Esophagus muscularis mucosa (tissue), 4 donors: ENCODE measurements at places on chromosomes 6 and 20.

- no peak overlapping the region for H3K4me3 ChIP-seq
- H3K36me3 ChIP-seq = peaks cover 28% of the 10 kb centered on the region
- DNase-seq = no peak
- peaks cover 64% of the 10 kb centered on the region for H3K4me1 ChIP-seq
- no peaks in the 10 kb centered on the region for H3K27me3 ChIP-seq
Measured at GRCh38 chr20:2141600-2142575, 40.3 kb downstream of the STK35 start.

GRCh38 chr6:112286010-112286409 is 31.6 kb upstream of the LAMA4 start:
- H3K27ac ChIP-seq = no peak overlapping the region
- no peak for DNase-seq
- H3K36me3 ChIP-seq = no peaks in the 10 kb centered on the region
- H3K4me3 ChIP-seq = no peak overlapping the region
- H3K27me3 ChIP-seq = no peaks in the 10 kb centered on the region

GRCh38 chr6:36752886-36753506 is 55.4 kb downstream of the RAB44 start:
- H3K4me3 ChIP-seq = no peak overlapping the region
- no peak overlapping the region for H3K27ac ChIP-seq
- DNase-seq = no peak
- no peaks in the 10 kb centered on the region for H3K4me1 ChIP-seq
- no peaks in the 10 kb centered on the region for H3K27me3 ChIP-seq

GRCh38 chr20:46341074-46342009 is 33.0 kb upstream of the CDH22 start:
- no peak overlapping the region for H3K4me3 ChIP-seq
- peaks cover 38% of the 10 kb centered on the region for H3K27me3 ChIP-seq
- H3K4me1 ChIP-seq = peaks cover 31% of the 10 kb centered on the region
- DNase-seq = no peak
- peaks cover under 1% of the 10 kb centered on the region for H3K36me3 ChIP-seq
- no peak overlapping the region for H3K27ac ChIP-seq

GRCh38 chr6:118895859-118896258 is 1.9 kb downstream of the ASF1A start:
- no peaks in the 10 kb centered on the region for H3K36me3 ChIP-seq
- H3K4me3 ChIP-seq = peak overlapping the region; percentile 88
- peaks cover 58% of the 10 kb centered on the region for H3K4me1 ChIP-seq

DNA sequence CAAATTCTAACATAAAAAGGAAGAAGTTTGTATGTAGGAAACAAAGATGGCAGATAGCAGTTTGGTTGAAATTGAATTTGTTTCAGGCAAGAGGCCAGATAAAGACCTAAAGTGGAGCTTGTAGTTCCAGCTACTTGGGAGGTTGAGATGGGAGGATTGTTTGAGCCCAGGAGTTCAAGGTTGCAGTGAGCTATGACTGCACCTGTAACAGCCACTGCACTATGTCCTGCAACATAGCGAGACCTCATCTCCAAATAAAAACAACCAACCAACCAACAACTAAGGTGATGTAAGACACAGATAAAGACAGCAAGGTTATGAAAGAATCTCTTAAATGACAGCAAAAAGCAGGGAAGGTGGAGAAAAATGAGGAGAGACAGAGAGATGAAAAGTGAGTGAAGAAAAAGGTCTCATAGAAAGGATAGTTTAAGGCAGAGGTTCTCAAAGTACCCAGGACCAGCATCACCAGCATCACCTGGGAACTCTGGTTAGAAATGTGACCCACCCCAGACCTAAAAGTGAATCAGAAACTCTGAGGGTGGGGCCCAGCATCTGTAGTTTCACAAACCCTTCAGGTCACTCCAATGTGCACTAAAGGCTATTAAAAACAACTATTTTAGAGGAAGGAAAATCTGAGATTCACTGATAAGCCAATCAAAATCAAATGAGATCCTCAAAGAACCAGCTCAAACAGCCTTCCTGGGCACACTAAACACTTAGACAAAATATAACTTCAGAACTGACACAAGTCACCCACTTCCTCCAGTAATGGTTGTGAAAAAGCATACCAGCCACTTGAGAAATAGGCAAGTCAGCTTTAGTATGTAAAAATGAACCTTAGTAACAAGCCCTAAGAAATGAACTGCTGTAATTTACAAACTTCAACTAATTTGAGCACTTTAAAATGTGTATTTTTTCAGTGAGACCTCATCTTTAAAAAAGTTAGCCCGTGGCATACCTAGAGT is 57.6 kb downstream of the FAM184A start:
- DNase-seq = no peak
- H3K27ac ChIP-seq = no peak overlapping the region
- no peaks in the 10 kb centered on the region for H3K4me1 ChIP-seq
- no peaks in the 10 kb centered on the region for H3K36me3 ChIP-seq
- no peak overlapping the region for H3K4me3 ChIP-seq
- H3K27me3 ChIP-seq = no peaks in the 10 kb centered on the region

GRCh38 chr6:128209771-128210170 is 308.9 kb upstream of the THEMIS start:
- H3K36me3 ChIP-seq = no peaks in the 10 kb centered on the region
- H3K27me3 ChIP-seq = no peaks in the 10 kb centered on the region
- no peak overlapping the region for H3K4me3 ChIP-seq

- no peaks in the 10 kb centered on the region for H3K36me3 ChIP-seq
- no peak for DNase-seq
- H3K27ac ChIP-seq = no peak overlapping the region
- H3K4me3 ChIP-seq = no peak overlapping the region
- H3K4me1 ChIP-seq = no peaks in the 10 kb centered on the region
- H3K27me3 ChIP-seq = no peaks in the 10 kb centered on the region
Measured at GRCh38 chr6:113047148-113047547, 700.0 kb downstream of the RFPL4B start.
